ENCODE measurements at places on chromosomes 3 and 15. TPM values are rescaled to one million over a fixed set of nuclear protein-coding genes. Genes with fewer than 3 reads are reported as not detected.

LRRC31 gene
- not detected for total RNA-seq

LRRC15 gene
- not detected for total RNA-seq

LMOD3 gene
- total RNA-seq, result 71.3 TPM

GOLGA8G gene
- total RNA-seq, result not detected

LRRC3B gene
- total RNA-seq, result not detected

NAA50 gene
- total RNA-seq, result 263 TPM

PCBP4 gene
- total RNA-seq, result 351 TPM

GPX1 gene
- 109 TPM for total RNA-seq

OXTR gene
- 5.1 TPM for total RNA-seq

IMPG2 gene
- 0.78 TPM for total RNA-seq

NSMCE3 gene
- total RNA-seq, result 12.7 TPM

GPR149 gene
- not detected for total RNA-seq

FOXB1 gene
- not detected for total RNA-seq

IL20RB gene
- 0.83 TPM for total RNA-seq

CYP1A1 gene
- total RNA-seq, result not detected

ATP8B4 gene
- 3.3 TPM for total RNA-seq
